ENCODE measurements at places on chromosomes 7 and 10.

DNA sequence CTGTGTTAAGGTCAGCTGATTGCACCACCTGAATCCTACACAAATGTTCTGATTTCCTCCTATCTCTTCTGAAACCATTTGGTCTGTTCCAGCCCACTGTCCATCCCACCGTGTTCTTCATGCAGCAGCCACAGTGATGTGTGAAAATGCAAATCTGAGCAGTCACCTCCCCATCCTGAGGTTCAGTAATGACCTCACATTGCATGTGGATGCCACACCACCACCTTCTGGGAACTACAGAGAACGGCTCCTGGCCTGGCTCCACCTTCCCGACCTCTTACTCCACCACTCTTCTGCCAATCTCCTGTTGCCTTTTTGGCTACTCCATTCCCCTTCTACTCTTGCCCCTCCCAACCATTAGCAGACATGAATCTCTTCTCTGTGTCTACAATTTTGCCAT, 244.4 kb downstream of the TNS3 start:
- DNase-seq: no peak

- no peak for DNase-seq
These were observed 21.7 kb downstream of the CRHR2 start for GRCh38 chr7:30660331-30661255.

DNA sequence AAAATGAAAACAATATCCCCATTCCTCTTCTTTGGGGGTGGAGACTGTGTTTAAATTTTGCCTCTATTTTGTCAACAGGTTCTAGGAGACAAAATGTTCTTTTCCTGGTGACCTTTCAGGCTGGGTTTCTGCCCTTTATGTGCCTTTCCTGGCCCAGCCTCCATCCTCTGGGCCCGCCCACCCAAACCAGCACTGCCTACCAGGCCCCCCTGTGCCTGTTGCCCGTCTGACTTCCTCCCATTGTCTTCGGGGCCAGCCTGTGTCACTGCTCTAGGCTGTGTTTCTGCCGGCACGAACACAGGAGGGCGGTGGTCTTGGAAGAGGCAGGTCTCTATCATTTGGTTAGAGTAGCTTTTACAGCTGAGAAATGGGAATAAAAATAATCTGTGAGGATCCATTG, 13.9 kb downstream of the TSPAN14 start:
- DNase-seq: no peak

- DNase-seq: no peak
These were observed 29.3 kb downstream of the TNS3 start for GRCh38 chr7:47552621-47553020.

GRCh38 chr7:54112567-54112966, 429.6 kb upstream of the VSTM2A start:
- DNase-seq: no peak

GRCh38 chr10:14532473-14533251, 201.9 kb upstream of the FRMD4A start:
- DNase-seq: no peak

GRCh38 chr10:127945341-127945758, 38.4 kb downstream of the PTPRE start:
- DNase-seq: no peak

- DNase-seq: no peak
These were observed 1361.7 kb downstream of the XPNPEP1 start for GRCh38 chr10:108561649-108562048.

DNA sequence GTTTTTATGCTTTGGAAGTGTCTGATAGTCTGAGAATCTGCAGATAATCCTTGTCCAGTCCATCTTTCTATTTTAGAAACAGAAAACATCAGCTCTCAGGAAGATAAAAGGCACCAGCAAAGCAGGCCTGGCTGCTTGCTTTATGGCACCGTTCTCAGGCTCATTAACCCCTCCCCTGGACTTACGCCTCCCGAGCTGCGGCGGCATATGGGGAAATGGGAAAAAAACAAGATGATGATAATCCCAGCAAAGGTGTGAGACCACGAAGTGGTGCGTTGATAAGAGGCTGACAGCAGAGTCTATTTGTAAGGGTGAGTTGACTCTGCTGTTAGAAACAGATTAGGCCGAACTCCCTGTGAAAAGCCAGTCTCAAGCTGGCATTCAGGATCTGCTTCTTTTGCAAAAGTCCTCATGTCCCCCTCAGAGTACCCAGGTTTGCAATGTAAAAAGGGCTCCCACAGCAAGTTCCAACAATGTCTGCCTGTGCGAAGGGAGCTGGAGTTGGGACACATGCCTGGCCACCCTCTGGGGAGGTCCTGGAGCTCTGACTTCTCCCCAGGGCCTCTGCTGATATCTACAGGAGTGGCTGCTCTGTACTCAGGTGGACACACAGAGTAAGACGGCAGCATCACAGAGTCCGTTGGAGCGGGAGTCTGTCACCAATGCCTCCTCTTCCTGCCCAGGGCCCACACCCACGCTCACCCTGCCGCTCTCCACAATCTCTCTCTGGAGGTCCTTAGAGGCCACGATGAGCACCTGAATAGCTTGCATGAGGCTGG, 54.3 kb downstream of the SPDYE5 start:
- DNase-seq: no peak

GRCh38 chr7:45033261-45033930, 33.4 kb downstream of the CCM2 start:
- no peak for DNase-seq

DNA sequence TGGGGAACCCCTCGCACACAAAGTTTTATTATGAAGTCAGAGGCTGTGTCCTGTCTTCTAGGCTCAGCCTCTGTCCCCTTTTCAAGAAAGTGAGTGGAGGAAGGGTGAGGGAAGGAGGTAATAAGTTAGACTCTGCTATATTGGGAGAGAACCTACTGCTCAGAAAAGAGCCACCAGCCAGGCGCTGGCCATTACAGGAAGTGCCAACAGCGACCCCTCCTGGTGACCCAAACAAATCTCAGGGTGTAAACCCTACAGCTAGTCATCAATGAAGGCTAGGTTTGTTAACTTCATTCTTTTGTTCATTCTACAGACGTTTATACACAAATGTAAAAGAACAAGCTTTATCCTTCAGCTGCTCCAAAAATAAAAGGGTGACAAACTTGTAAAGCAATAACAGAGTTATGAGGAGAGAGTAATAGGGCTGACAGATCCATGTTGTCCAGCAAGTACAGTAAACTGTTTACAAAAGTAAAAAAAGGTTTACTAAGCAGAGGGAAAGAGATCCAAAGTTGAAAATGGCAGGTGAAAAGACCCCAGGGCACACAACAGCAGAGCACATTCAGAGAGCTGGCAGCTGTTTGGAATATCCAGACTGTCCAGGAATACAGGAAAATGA, 82.7 kb downstream of the FAM204A start:
- DNase-seq: no peak

DNA sequence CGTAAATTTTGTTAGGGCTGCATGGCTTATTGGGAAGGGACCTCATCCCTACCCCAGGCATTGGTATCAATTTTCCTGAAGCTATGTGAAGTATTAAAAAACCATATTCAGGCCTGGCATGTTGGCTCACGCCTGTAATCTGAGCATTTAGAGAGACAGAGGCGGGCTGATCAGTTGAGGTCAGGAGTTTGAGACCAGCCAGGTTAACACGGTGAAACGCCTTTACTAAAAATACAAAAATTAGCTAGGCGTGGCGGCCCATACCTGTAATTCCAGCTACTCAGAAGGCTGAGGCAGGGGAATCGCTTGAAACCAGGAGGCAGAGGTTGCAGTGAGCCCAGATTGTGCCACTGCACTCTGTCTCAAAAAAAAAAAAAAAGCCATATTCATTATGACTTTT, 7.1 kb downstream of the TASOR2 start:
- DNase-seq: no peak

DNA sequence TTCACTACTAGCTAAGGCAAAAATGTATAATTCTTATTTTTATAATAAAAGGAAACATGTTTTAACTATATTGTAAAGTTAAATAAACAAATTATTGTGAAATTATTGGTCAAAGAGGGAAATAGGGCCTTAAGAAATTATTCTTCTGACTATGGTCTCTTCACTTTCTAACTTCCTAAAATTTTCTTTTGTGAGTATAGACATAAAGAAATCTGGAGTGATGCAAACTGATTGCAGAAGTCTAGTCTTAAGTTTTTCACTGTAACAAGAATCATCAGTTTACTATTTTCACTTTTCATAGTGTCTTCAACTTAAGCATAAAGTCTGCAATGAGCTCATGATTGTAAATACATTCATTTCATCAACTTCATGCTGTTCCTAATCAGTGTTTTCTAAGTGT, 525.4 kb downstream of the TFEC start:
- no peak for DNase-seq

DNA sequence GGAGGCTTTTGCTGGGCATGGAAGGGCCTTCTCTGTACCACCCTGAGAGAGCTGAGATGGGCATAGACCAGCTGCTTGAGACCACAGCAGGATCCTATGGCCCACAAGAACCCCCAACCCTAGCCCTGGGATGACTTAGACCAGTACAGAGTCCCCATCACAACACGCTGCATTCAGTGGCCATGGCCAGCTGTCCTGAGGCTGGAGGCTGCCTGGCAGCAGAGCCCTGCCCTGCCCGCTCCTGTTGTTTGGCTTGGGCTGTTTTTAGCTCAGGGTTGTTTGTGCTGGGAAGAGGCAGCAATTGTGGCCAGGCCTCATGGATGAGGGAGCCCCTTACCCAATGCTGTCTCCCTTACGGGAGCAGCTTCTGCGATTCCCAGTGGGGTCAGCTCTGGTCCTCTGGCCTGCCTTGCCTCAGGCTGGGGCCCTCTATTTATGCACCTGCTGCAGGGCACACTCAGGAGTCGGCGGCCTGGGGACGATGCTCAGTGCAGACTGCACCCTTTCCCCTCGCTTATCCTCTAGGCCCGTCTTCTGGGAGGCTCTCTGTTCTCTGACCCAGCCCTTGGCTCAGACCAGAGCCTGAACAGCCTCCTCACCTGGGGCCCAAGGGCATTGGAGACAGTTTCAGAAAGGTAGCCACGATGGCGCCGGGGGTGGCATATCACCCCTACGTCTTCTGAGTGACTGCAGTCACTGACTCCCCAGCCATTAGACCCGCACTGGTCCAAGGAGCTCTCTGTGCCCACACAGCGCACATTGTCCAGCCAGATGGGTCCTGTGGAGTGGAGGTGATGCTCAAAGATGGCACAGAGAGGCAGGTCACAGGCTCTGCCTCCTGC, 6.3 kb downstream of the LOXL4 start:
- no peak for DNase-seq

DNA sequence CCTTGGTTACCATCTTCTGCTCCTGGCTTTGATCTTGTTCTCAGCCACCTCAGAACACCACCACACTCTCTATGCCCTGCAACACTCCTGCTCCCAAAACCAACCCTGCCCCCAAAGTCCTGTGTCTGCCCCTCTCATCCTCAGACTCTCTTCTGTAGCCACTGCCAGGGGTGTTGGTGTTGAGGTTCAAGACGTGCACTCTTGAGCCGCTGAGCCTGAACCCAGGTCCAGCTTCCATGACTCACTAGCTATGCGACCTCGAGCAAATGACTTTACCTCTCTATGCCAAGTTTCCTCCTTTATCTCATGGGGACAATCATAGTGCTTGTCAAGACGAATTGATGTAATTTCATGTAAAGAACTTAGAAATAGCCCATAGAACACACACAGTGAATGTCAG, 840 bp upstream of the ATP6V0A4 start:
- no peak for DNase-seq

DNA sequence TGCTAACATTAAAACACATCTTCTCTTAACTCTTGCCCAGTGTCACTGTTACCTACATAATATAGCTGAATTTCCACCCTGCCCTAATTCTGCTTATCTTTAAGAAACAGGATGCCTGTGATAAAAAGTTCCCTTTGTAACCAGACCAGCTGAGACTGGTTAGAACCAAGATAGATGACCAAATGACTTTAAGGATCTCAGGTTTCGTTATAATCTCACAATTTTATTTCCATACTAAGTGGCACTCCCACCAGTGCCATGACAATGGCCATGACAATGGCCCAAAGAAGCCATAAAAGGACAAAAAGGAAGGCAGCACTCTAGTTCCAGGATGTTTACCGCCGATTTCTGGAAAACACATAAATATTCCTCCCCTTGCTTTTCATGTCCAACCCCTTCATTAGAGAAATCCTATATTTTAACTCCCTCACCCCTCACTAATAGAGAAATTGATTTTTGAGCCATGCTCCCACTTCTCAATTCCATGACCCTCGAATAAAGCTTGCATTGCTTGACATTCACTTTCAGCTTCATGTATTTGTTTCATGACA, 126.1 kb downstream of the ELAPOR2 start:
- DNase-seq: no peak

DNA sequence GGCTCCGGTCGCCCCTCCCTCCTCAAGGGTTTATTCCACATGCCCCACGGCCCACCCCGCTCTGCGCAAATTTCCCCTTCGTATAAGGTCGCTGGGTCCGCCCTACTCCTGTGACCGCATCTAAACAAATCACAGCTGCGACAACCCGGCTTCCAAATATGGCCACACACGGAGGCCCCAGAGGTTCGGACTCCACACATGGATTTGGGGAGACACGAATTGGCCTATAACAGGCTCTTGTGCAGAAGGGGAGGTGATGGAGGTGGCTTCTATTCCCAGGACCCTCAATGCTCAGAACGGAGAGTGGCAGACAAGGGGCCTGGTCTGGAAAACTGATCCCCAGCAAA, 90.1 kb downstream of the FOXL3 start:
- no peak for DNase-seq

- no peak for DNase-seq
These were observed 151.6 kb downstream of the KIAA1217 start for GRCh38 chr10:24360282-24361127.

DNA sequence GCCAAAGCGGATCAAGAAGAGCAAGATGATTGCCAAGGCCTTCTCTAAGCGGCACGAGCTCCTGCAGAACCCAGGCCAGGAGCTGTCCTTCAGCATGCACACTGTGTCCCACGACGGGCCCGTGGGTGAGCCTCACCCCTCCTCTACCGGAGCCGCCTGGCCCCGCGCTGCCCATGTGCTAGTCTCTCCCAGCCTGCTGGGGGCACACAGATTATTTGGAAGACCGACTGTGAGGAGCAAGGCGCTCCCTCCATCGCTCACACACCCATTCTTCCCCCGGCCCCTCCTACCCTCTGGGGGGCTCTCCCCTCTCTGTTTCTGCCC, 13.9 kb upstream of the AHCYL2 start:
- no peak for DNase-seq

- no peak for DNase-seq
These were observed 46.1 kb upstream of the RNF32 start for GRCh38 chr7:156594283-156595080.

GRCh38 chr7:122543891-122544290, 155.0 kb downstream of the RNF133 start:
- no peak for DNase-seq

DNA sequence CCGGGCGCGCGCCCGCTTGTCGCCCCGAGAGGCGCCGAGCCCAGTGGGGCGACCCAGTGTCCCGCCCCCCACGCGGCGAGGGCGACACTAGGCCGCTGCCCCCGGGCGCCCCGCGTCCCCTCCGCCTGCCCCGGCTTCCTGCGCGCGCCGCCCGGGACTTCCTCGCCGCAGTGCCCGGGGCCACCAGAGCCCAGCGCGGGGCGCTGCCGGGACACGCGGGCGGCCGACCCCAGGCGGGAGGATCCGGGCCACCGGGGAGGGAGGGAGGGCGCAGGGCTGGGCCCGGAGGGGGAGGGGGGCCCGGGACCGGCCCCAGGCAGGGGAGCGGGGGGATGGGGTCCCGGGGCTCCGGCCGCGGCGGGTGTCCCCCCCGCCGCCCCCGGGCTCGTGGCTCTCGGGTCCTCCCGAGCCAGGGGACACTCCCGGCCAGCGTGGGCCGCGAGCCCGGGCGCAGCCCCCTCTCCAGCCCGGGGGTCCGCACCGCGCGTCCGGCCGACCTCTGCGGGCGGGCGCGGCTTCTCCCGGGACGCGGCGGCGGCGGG, 435 bp upstream of the PWWP2B start:
- DNase-seq: peak; percentile 55

Data from activated CD8-positive, alpha-beta memory T cell treated with anti-CD3 and anti-CD28 coated beads for 1 hour (primary cell).